ENCODE measurements at places on chromosomes 11 and 22.

DNA sequence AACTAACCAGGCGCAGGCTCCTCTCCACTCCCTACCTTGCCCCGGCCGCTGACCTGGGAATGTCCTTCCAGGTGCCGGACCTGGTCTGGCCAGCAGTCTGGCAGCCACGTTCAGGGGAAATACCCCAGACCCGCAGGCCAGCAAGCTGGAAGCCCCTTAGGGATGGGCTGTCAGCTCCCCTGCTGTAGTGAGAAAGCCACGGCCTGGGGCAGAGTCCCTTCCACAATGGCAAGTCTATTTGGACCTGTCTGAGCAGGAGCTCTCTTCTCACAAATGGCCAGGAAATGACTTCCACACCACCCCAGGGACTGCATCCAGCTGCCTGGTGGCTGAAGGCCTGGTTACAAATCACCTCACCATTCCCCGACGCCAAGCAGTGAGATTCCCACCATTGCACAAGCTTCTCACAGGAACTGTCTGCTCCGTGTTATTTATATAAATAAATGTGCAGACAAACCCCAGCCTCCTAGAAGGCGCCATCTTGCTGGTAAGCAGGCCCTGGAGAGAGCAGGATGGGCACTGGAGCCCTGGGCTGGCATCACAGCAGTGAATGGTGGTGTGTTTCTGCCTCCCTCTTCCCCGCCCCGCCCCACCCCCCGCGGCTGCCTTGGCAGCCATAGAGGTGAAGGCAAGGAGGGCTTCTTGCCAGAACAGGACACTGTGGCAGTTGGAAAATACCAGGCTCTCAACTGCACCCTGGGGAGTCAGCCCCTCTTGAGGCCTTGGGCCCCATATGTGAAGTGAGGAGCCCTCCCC lies 23.7 kb downstream of the RSPH14 start:
- DNase-seq, result no peak

GRCh38 chr11:118435290-118435892 lies 901 bp upstream of the KMT2A start:
- DNase-seq, result peak; percentile 58

- DNase-seq, result no peak
These were observed 105.2 kb downstream of the MAML2 start for GRCh38 chr11:96237766-96238266.

DNA sequence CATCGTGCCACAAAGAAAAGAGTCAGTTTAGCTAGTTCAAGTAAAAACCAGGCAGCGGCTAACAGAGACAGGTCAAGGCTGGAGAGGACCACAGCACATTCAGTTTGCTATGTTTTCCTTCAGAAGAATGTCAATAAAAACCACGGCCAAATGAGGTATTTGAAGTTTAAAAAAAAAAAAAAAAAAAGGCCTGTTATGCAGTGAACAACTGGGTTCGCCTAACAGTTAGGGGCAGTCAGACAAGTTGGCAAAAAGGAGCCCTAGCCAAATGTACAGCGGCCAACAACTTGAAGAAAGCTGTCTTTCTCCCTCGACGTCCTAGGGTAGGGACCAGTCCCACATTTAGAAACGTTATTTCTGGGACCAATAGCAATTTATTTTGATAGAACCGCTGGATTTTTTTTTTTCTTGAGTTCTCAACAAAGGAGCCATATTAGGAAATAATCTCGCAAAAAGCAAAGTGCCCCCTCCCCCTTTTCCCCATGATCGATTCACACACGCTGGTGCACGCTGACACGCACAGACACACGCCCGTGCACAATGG lies 237.8 kb downstream of the TTC28 start:
- no peak for DNase-seq

GRCh38 chr11:61083601-61084147 lies 18.6 kb upstream of the CD5 start:
- DNase-seq, result peak; percentile 73

GRCh38 chr11:11982975-11983374 lies 25.5 kb downstream of the DKK3 start:
- no peak for DNase-seq

GRCh38 chr11:120912504-120912903 lies 111.4 kb upstream of the TBCEL start:
- DNase-seq, result no peak

DNA sequence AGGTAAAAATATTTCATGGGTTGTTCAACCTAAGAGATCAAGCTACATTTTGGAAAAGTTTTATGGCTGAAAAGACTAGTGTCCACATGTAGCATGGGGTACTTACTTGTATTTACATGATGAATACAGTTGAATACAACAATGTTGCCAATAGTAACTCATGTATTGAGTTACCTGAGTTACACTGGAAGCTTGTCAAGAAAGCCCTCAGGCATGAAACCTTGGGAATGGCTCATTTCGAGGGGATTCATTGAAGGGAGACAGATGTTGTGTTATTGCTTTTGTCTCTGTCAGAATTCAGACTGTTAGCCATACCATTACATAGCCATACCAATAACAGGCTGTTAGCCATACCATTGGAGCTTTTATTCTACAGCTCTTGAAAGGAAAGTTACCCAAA lies 9.2 kb downstream of the OR51F2 start:
- DNase-seq, result no peak

DNA sequence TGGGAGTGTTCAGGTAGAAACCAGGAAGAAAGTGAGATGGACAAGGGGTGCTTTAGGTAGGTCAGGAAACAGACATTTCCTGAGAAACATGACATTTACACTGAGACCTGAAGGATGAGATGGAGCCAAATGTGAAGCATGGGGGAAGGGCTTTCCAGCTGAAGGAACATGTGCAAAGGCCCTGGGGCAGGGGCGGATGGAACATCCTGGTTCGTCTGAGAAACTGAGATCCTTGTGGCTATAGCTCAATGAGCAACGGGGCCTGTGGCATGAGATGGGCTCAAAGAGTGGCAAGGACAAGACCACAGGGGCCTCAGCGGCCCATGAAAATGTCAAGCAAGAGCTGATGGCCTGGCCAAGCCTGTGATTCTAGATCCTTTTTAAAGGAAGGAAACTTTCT lies 127.4 kb downstream of the DSCAML1 start:
- DNase-seq, result no peak
